A549 treated with dexamethasone at 1 μM for 4 hours (cell line): ENCODE measurements at places on chromosomes 7 and 10. TPM values are rescaled to one million over a fixed set of nuclear protein-coding genes. Genes with fewer than 3 reads are reported as not detected.

Gene MRC1
- total RNA-seq: 0.01 to 0.04 TPM (median 0.02 TPM) in 4 of 5 replicates, not detected in the other

Gene AOAH
- total RNA-seq: 0.11 to 0.16 TPM in 2 of 5 replicates, not detected in the others

Gene SPDYE1
- total RNA-seq: not detected in 5 replicates

Gene AGMO
- total RNA-seq: 0.59 to 1.2 TPM (median 0.92 TPM) in 5 replicates

Gene PILRA
- total RNA-seq: 3.0 to 5.8 TPM (median 5.0 TPM) in 5 replicates

Gene SLC18A2
- total RNA-seq: 0.02 to 0.04 TPM in 2 of 5 replicates, not detected in the others

Gene TDRD1
- total RNA-seq: not detected in 5 replicates

Gene LEP
- not detected in 5 replicates for total RNA-seq

Gene UTF1
- total RNA-seq: not detected in 5 replicates

Gene AQP1
- 0.32 to 0.62 TPM (median 0.39 TPM) in 5 replicates for total RNA-seq

Gene AKR1D1
- total RNA-seq: 0.04 to 0.08 TPM (median 0.06 TPM) in 3 of 5 replicates, not detected in the others

Gene TCERG1L
- total RNA-seq: not detected in 5 replicates

Gene WEE2
- total RNA-seq: not detected in 5 replicates

Gene SLC16A12
- total RNA-seq: 0.45 to 2.0 TPM (median 1.5 TPM) in 5 replicates

Gene EVX1
- 0.07 to 0.19 TPM (median 0.13 TPM) in 5 replicates for total RNA-seq

Gene SLC35G1
- 7.9 to 8.8 TPM (median 8.2 TPM) in 5 replicates for total RNA-seq

Gene UPK3BL2
- total RNA-seq: 1.7 to 3.1 TPM (median 2.3 TPM) in 5 replicates

Gene VWDE
- 0.21 to 0.74 TPM (median 0.38 TPM) in 5 replicates for total RNA-seq

Gene CHAT
- not detected in 5 replicates for total RNA-seq

Gene NRG3
- not detected in 5 replicates for total RNA-seq

Gene CYP2C19
- 0.11 TPM in 1 of 5 replicates, not detected in the others for total RNA-seq

Gene AGAP6
- total RNA-seq: 5.7 to 9.2 TPM (median 8.6 TPM) in 5 replicates

Gene ITGA8
- total RNA-seq: 0.01 TPM in 1 of 5 replicates, not detected in the others

Gene OPN1SW
- total RNA-seq: not detected in 5 replicates

Gene TAS2R4
- 0.11 to 0.17 TPM (median 0.11 TPM) in 5 replicates for total RNA-seq

Gene AZGP1
- total RNA-seq: 0.21 to 0.22 TPM in 2 of 5 replicates, not detected in the others

Gene HOXA3
- total RNA-seq: 3.0 to 6.2 TPM (median 5.4 TPM) in 5 replicates

Gene CDK13
- 18.8 to 25.9 TPM (median 24.0 TPM) in 5 replicates for total RNA-seq

Gene NPTX2
- 0.12 to 0.27 TPM (median 0.20 TPM) in 5 replicates for total RNA-seq

Gene PIP
- 0.19 to 0.32 TPM (median 0.23 TPM) in 3 of 5 replicates, not detected in the others for total RNA-seq

Gene SFMBT2
- 5.4 to 8.8 TPM (median 7.8 TPM) in 5 replicates for total RNA-seq

Gene FKBP9
- total RNA-seq: 87.0 to 109 TPM (median 108 TPM) in 5 replicates

Gene AKR1C1
- total RNA-seq: 456 to 574 TPM (median 549 TPM) in 5 replicates

Gene OR13A1
- 0.04 to 0.05 TPM in 2 of 5 replicates, not detected in the others for total RNA-seq

Gene FRMPD2
- 0.03 to 0.06 TPM (median 0.06 TPM) in 3 of 5 replicates, not detected in the others for total RNA-seq

Gene DDX56
- total RNA-seq: 105 to 126 TPM (median 106 TPM) in 5 replicates

Gene CALML3
- total RNA-seq: 0.02 TPM in 1 of 5 replicates, not detected in the others

Gene SH2D4B
- 0.05 to 0.19 TPM (median 0.07 TPM) in 5 replicates for total RNA-seq

Gene PSMA2
- 129 to 209 TPM (median 148 TPM) in 5 replicates for total RNA-seq

Gene GALNT17
- total RNA-seq: not detected in 5 replicates

Gene SSC4D
- total RNA-seq: 0.97 to 1.5 TPM (median 1.3 TPM) in 5 replicates

Gene DNA2
- total RNA-seq: 7.9 to 11.2 TPM (median 9.8 TPM) in 5 replicates

Gene NUTM2E
- 0.26 to 0.48 TPM (median 0.40 TPM) in 5 replicates for total RNA-seq

Gene CPA5
- not detected in 5 replicates for total RNA-seq

Gene SRGN
- total RNA-seq: 96.7 to 143 TPM (median 103 TPM) in 5 replicates

Gene HHEX
- 11.1 to 12.4 TPM (median 11.7 TPM) in 5 replicates for total RNA-seq

Gene AS3MT
- total RNA-seq: 2.6 to 4.1 TPM (median 3.4 TPM) in 5 replicates

Gene C10orf95
- 0.07 to 0.25 TPM (median 0.13 TPM) in 5 replicates for total RNA-seq

Gene PRTFDC1
- 15.0 to 18.0 TPM (median 16.6 TPM) in 5 replicates for total RNA-seq

Gene FAM25A
- not detected in 5 replicates for total RNA-seq

Gene TRIL
- not detected in 5 replicates for total RNA-seq

Gene CHRM2
- total RNA-seq: not detected in 5 replicates

Gene BLOC1S2
- total RNA-seq: 89.2 to 110 TPM (median 93.5 TPM) in 5 replicates

Gene LBX1
- not detected in 5 replicates for total RNA-seq
